GM23338 (cell line): ENCODE measurements at places on chromosomes 2 and 18.
A peak's percentile ranks its signal among the peaks of the same experiment; 100 is the strongest.

DNA sequence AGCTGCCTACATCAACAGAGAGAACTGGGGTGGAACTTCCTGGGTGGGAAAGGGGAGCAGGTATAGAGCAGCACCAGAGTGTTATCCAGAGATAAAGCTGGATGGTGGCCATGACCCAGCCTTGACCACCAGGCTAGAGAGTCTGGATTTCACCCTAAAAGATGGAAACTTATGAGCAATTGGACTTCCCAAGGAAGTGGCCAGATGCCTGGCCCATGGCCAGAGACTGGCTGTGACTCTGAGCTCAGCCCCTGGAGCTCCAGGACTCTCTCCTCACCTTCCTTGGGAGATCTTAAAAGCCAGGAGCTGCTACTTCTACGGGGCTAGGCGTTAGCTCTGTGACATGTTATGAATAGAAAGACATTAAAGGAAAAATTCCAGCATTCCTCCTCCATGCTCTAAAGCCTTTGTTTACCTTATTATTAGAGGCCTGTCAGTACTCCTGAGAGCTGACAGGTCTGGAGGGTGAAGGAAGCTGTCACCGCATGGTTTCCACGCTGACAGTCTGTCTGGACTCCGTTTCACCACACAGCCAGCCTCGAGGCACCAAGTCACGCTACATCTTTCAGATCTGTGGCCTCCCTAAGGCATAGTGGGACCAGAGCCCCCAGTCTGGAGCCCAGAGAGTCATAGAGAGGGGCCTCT lies 260.0 kb upstream of the SIX2 start:
- H3K4me1 ChIP-seq = peaks cover 6% of the 10 kb centered on the region; the same call in 1 of the 2 replicates
- no peak overlapping the region for H3K27ac ChIP-seq
- H3K27me3 ChIP-seq = no peaks in the 10 kb centered on the region
- no peak overlapping the region for H3K4me3 ChIP-seq
- no peaks in the 10 kb centered on the region for H3K36me3 ChIP-seq

- H3K4me3 ChIP-seq = peak overlapping the region; percentile 84; the same call in 1 of the 2 replicates
- no peaks in the 10 kb centered on the region for H3K27me3 ChIP-seq
- no peak for DNase-seq
- H3K4me1 ChIP-seq = peaks cover 15% of the 10 kb centered on the region
Observed at GRCh38 chr2:219207884-219208740, 1.5 kb downstream of the ZFAND2B start.

GRCh38 chr2:10960606-10961489 lies 49.1 kb downstream of the KCNF1 start:
- no peaks in the 10 kb centered on the region for H3K4me1 ChIP-seq
- H3K27ac ChIP-seq = no peak overlapping the region
- H3K36me3 ChIP-seq = no peaks in the 10 kb centered on the region
- DNase-seq = peak; percentile 11

- DNase-seq = peak; percentile 45
- H3K4me3 ChIP-seq = no peak overlapping the region
- no peaks in the 10 kb centered on the region for H3K4me1 ChIP-seq
Observed at GRCh38 chr18:54296062-54296461, 26.7 kb downstream of the POLI start.

DNA sequence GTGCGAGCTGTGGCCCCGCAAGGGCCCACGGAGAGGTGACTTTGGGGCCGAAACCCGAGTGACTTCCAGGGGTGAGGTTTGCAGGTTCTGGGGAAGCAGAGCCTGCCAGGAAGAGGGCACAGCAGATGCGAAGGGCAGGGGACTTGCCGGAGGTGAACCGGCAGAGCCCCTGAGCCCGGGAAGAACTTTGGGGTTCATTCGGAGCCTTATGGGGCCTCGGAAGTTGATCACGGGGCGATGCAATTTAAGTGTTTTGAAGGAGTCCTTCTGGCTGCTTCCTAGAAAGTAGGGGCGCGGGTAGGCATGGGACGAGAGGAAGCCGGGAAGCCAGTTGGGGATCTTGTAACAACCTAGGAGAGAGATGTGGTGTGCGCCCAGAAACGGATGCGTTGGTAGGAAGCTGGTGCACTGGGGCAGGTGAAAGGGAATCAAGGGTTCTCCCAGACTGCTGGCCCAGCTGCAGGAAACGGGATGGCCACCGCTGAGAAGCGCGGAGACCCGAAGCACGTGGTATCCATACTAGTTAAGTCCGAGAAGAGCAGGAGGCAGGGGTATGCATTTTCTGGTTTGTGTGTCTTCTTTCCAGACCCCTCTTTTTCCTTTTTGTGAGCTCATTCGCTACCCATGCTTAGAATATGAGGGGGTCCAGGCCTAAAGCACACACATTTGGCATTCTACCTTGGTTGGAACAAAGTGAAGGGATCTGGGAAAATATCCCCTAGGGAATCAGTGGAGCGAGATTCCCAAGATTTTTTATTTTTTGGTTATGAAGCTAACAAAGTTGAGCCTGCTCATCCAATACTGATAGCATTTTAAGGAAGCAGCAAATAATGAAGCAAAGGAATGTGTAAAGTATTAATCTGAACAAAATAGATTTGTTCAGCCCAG lies 758 bp downstream of the SCLY start:
- H3K4me1 ChIP-seq = peaks cover 19% of the 10 kb centered on the region
- peak overlapping the region; percentile 71 for H3K27ac ChIP-seq
- peak; percentile 82 for DNase-seq
- peak overlapping the region; percentile 99 for H3K4me3 ChIP-seq

GRCh38 chr2:147425437-147426029 lies 419.3 kb upstream of the ACVR2A start:
- H3K4me3 ChIP-seq = no peak overlapping the region
- DNase-seq = no peak
- H3K36me3 ChIP-seq = no peaks in the 10 kb centered on the region
- H3K27me3 ChIP-seq = no peaks in the 10 kb centered on the region
- no peak overlapping the region for H3K27ac ChIP-seq

DNA sequence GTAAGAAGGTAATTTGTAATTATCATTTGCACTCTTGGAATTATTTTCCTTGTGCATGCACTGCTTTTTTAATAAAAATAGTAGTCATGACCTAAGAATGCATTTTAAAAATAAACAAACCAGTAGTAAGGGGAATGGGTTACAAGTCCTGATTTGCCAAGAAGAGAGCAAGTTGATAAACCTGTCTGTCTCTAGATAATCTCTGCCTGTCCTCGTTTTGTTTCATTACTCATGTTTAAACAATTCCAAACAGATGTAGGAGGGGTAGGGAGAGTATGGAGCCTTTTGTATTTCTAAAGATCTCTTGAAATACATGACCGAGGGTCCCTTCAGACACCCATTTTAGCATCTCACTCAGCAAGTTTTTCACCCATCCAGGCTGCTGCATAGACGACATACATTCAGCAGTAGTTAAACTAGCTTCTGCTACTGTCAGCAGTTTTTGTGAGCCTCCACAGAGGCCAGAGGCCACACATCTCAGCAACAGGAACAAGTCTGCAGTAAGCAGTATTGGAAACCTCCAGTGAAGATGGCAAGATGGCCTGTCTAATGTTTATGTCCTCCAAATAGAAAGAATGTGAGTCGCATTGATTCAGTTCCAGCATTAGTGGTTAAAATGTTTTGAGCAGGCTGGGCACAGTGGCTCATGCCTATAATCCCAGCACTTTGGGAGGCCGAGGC lies 2.3 kb upstream of the EXOC6B start:
- H3K27me3 ChIP-seq = no peaks in the 10 kb centered on the region
- no peak overlapping the region for H3K27ac ChIP-seq
- DNase-seq = no peak
- peaks cover 6% of the 10 kb centered on the region for H3K4me1 ChIP-seq
- H3K36me3 ChIP-seq = no peaks in the 10 kb centered on the region

DNA sequence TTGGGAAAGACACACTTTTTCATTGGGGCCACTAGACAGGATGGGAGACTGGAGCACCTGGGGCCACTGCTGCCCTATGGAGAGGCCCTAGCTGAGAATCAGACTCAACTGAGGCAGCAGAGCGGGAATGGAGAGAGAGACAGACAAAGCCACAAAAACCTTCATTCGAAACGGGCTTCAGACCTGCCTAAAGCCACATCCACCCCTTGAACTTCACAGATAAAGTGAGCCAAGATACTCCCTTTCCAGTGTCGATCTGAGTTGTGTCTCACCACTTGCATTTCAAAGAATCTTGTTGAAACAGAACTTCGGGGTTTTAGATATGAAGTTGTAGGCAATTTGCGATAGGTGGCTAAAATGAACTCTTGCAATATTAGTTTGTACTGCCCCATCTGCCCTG lies 11.3 kb upstream of the LDLRAD4 start:
- H3K27ac ChIP-seq = no peak overlapping the region
- DNase-seq = no peak
- no peaks in the 10 kb centered on the region for H3K27me3 ChIP-seq
- H3K36me3 ChIP-seq = no peaks in the 10 kb centered on the region

- H3K27ac ChIP-seq = no peak overlapping the region
- H3K27me3 ChIP-seq = no peaks in the 10 kb centered on the region
- DNase-seq = peak; percentile 57
- peaks cover 41% of the 10 kb centered on the region for H3K4me1 ChIP-seq
- no peak overlapping the region for H3K4me3 ChIP-seq
Observed at GRCh38 chr2:190804182-190804795, 76.3 kb upstream of the GLS start.

DNA sequence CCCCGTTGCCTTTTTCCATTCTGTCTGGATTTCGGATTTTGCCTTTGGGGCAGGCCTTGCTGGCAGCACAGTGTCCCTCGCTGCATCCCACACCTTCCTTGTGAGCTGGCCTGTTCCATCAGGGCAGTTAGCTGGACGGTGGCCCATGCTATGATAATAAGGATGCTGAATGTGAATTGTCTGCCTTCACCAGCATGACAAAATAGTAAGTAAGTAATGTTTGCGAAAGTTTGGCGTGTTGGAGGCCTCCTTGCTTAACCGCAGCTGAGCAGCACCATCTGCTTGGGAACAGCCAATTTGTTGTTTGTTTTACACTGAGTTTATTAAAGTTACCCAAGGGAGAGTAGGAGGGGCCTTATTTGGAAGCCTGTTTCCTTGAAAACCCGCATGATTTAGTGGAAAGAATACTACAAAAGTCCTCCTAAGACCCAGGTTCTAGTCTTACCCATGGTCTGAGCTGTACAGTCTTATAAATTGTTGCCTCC lies 469.7 kb upstream of the FANCL start:
- H3K27me3 ChIP-seq = no peaks in the 10 kb centered on the region
- no peaks in the 10 kb centered on the region for H3K36me3 ChIP-seq
- no peaks in the 10 kb centered on the region for H3K4me1 ChIP-seq
- no peak overlapping the region for H3K4me3 ChIP-seq
- no peak overlapping the region for H3K27ac ChIP-seq

GRCh38 chr18:4333043-4333442 lies 122.1 kb downstream of the DLGAP1 start:
- no peaks in the 10 kb centered on the region for H3K36me3 ChIP-seq
- no peak overlapping the region for H3K27ac ChIP-seq
- no peak for DNase-seq
- H3K4me1 ChIP-seq = peaks cover 54% of the 10 kb centered on the region

- DNase-seq = no peak
- no peaks in the 10 kb centered on the region for H3K36me3 ChIP-seq
- no peak overlapping the region for H3K4me3 ChIP-seq
Observed at GRCh38 chr18:36083729-36084128, 16.4 kb upstream of the RPRD1A start.

GRCh38 chr2:85257970-85258605 lies 69.7 kb downstream of the TGOLN2 start:
- no peaks in the 10 kb centered on the region for H3K27me3 ChIP-seq
- H3K27ac ChIP-seq = peak overlapping the region; percentile 94
- no peak overlapping the region for H3K4me3 ChIP-seq
- peaks cover 74% of the 10 kb centered on the region for H3K4me1 ChIP-seq

DNA sequence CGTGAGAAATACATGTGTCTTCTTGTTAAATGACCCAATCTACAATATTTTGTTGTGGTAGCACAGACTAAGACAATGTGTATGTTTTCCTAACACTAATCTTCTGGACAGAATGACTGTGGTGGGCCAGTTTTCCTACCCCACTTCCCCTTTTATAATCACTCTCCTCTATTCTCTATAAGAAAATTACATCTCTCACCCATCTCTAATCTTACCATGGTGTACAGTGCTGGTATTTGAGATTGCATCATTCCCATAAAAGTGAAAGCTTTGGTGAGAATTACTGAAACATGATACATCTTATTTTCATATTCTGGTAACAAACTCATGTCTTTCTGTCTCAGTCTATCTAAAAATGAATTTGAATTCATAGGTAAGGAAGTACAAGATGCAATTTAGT lies 40.5 kb downstream of the CAVIN2 start:
- no peaks in the 10 kb centered on the region for H3K27me3 ChIP-seq
- no peak for DNase-seq
- no peak overlapping the region for H3K27ac ChIP-seq
- no peaks in the 10 kb centered on the region for H3K36me3 ChIP-seq

DNA sequence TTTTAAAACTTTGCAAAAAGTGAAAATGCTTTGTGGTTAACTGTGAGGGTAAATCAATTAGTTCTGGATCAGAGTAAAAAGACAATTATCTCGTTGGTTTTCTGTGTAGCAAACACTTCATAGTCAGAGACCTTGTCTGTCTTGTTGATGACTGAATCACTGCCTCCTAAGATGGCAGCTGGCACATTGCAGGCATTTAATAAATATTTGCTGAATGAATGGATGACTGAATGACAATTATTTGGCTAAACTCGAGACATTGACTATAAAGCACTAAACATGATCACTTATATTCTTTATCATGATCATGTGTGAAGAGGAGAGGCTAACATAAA lies 96.2 kb downstream of the MAIP1 start:
- H3K27ac ChIP-seq = no peak overlapping the region
- no peak overlapping the region for H3K4me3 ChIP-seq
- no peaks in the 10 kb centered on the region for H3K4me1 ChIP-seq
- no peaks in the 10 kb centered on the region for H3K27me3 ChIP-seq

- no peak overlapping the region for H3K4me3 ChIP-seq
- 0 out of 2 replicates have a peak, but pooled peaks cover 5% of the 10 kb centered on the region for H3K36me3 ChIP-seq
- DNase-seq = no peak
- no peaks in the 10 kb centered on the region for H3K4me1 ChIP-seq
Observed at GRCh38 chr2:111626865-111627163, 257.2 kb downstream of the ANAPC1 start.

- H3K4me1 ChIP-seq = no peaks in the 10 kb centered on the region
- H3K4me3 ChIP-seq = no peak overlapping the region
- no peak for DNase-seq
- no peak overlapping the region for H3K27ac ChIP-seq
Observed at GRCh38 chr2:66555091-66555490, 120.2 kb downstream of the MEIS1 start.

DNA sequence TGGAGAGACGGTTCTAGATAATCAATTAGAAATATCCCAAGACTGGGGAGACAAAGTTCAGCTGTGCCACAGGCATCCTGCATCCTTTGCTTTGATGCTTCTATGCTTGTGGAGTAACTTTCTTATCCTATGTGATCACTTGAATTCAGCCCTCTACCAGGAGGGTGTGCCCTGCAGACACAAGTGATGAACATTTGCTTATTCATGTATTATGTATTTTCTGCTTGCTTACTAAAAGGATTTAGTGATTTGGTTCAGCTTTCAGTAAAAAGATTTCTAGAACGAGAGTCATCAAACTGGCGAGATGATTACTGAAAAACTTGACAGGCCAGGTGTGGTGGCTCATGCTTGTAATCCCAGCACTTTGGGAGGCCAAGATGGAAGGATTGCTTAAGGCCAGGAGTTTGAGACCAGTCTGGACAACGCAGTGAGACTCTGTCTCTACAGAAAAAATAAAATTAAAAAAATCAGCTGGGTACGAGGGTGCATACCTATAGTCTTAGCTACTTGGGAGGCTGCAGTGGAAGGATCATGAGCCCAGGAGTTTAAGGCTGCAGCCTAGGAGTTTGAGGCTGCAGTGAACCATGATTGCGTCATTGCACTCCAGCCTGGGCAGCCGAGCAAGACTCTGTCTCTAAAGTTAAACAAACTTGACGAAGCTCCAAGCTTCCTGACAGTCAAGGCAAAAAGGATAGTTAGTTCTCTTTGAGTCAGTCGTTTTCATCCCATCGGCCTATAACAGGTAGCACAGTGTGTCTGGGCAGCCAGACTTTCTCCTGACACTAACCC lies 13.3 kb downstream of the HK2 start:
- no peaks in the 10 kb centered on the region for H3K27me3 ChIP-seq
- no peaks in the 10 kb centered on the region for H3K36me3 ChIP-seq
- no peak overlapping the region for H3K4me3 ChIP-seq
- no peak for DNase-seq
